ENCODE measurements at places on chromosomes 11 and 22.
A peak's percentile ranks its signal among the peaks of the same experiment; 100 is the strongest.

- no peak for DNase-seq
- no peaks in the 10 kb centered on the region for H3K36me3 ChIP-seq
- peaks cover 16% of the 10 kb centered on the region for H3K27me3 ChIP-seq
- no peak overlapping the region for H3K27ac ChIP-seq
- H3K4me1 ChIP-seq: no peaks in the 10 kb centered on the region
Observed at GRCh38 chr22:42357634-42358296, 74.4 kb downstream of the NFAM1 start.

DNA sequence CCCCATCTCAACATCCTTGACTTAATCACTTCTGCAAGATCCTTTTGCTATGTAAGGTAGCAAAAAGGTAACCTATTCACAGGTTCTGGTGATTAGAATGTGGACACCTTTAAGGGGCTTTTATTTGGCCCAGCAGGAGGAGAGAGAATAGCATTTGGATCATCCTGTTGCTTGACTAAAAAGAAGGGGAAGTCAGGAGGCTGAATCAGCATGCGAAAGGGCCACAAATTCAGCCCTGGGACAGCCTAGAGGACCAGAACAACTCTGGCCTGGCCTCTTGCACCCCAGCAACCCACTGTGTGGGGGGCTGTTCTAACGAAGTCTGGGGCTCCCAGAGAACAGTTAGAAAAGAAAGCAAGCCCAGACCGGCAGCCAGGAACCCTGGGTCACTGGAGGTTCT, 3.2 kb upstream of the HMOX1 start:
- H3K36me3 ChIP-seq: no peaks in the 10 kb centered on the region
- peak overlapping the region; percentile 84 for H3K27ac ChIP-seq
- H3K4me1 ChIP-seq: peaks cover 27% of the 10 kb centered on the region
- peak overlapping the region; percentile 47 for H3K4me3 ChIP-seq
- H3K27me3 ChIP-seq: no peaks in the 10 kb centered on the region

- H3K4me1 ChIP-seq: peaks cover 21% of the 10 kb centered on the region
- H3K27me3 ChIP-seq: peaks cover 15% of the 10 kb centered on the region
Observed at GRCh38 chr22:32648486-32648885, 153.0 kb upstream of the TIMP3 start.

DNA sequence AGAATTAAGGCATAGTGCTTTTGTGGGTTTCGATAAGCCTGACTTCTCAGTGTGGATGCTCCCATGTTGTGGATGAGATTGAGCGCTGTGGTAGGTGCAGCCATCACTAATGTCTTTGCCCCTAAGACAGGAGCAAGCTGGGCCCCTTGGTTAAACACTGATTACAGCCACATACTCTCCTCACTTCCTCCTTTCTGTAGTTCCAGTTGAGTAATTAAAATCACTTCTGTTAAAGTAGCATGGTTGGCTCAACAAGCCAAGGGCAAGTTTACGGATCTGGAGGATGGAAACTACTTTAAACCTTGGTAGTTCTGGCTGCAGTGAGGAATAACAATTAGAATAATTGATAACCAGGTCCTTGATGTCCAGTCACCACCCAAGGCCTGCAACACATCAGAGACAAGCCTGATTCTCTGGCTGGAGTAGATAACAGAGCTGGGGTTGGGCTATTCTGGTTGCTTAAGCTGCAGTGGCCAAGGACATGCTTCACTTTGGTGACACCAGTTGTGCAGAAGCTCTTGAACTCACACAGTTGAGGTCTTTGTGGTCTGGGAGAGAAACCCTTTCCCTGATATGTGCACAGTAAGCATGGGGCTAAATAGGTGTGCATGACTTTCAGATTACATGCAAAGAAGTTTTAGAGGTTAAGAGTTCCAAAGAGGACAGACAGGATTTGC, 81.3 kb downstream of the KIRREL3 start:
- no peaks in the 10 kb centered on the region for H3K27me3 ChIP-seq
- no peak overlapping the region for H3K27ac ChIP-seq
- H3K36me3 ChIP-seq: no peaks in the 10 kb centered on the region
- H3K4me3 ChIP-seq: no peak overlapping the region

- no peak for DNase-seq
- no peak overlapping the region for H3K4me3 ChIP-seq
- no peaks in the 10 kb centered on the region for H3K36me3 ChIP-seq
- H3K27me3 ChIP-seq: no peaks in the 10 kb centered on the region
- H3K27ac ChIP-seq: no peak overlapping the region
- no peaks in the 10 kb centered on the region for H3K4me1 ChIP-seq
Observed at GRCh38 chr11:100817620-100818019, 130.5 kb downstream of the ARHGAP42 start.

DNA sequence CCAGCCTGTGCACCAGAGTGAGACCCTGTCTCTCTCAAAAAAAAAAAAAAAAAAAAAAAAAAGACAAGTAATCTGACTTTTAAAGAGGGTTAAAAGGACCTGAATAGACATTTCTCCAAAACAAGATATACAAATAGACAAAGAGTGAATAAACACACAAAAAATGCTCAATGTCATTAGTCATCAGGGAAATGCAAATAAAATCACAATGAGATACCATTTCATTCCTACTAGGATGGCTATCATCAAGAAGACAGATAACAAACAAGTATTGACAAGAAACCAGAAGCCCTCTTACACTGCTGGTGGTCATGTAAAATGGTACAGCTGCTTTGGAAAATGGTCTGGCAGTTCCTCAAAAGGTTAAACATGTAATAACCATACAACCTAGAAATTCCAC, 4.1 kb downstream of the RIC3 start:
- H3K4me3 ChIP-seq: no peak overlapping the region
- no peak for DNase-seq
- peaks cover 16% of the 10 kb centered on the region for H3K36me3 ChIP-seq
- H3K27ac ChIP-seq: no peak overlapping the region
- H3K4me1 ChIP-seq: peaks cover 13% of the 10 kb centered on the region

DNA sequence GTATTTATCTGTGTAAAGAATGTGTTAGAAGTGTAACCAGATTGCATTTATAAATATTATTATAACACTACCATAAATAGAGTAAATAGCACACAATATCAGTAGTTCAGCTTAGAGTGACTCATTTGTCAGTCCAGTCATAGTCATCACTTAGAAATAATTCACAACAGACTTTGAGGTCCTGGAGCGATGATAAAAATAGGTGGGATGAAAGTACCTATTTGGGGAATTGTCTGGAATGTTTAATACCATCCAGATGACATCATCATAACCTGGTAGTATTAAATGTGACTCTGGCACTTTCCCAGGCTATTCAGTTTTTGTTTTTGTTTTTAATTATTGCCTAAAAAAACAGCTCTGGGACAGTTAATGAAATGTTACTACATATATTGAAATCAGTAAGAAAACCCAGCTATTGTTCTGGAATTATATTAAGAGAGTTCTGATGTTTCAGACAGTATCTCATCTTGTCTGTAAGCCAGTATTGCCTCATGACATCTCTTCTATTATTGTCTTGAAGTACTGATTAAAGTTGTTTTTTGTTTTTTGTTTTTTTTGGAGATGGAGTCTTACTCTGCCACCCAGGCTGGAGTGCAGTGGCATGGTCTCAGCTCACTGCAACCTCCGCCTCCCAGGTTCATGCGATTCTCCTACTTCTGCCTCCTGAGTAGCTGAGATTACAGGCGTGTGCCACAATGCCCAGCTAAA, 74.8 kb downstream of the SIK2 start:
- H3K4me3 ChIP-seq: no peak overlapping the region
- no peaks in the 10 kb centered on the region for H3K27me3 ChIP-seq
- H3K4me1 ChIP-seq: no peaks in the 10 kb centered on the region
- no peaks in the 10 kb centered on the region for H3K36me3 ChIP-seq

- peak; percentile 51 for DNase-seq
- peaks cover 5% of the 10 kb centered on the region for H3K4me1 ChIP-seq
- no peaks in the 10 kb centered on the region for H3K36me3 ChIP-seq
- no peaks in the 10 kb centered on the region for H3K27me3 ChIP-seq
Observed at GRCh38 chr11:77204754-77205466, 76.9 kb downstream of the MYO7A start.

DNA sequence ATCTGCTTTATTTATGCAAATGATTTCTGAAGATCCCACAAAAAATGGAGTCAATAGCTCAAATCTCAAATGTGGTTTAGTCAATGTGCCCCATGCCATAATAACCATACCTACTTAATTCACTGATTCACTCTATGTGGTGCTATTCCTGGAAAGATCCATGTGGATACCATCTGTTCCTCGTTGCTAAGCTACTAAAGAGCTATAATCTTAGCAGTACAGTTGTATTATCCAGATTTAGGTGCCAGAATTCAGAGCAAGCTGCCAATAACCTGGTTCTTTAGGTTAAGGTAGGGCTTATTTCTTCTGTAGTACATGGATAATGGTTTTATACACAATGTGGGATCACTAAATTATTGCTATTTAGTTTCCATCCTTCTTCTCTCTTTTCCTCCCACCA, 974.7 kb upstream of the CCDC90B start:
- H3K36me3 ChIP-seq: no peaks in the 10 kb centered on the region
- H3K27ac ChIP-seq: no peak overlapping the region
- no peaks in the 10 kb centered on the region for H3K4me1 ChIP-seq
- DNase-seq: no peak

- H3K4me1 ChIP-seq: no peaks in the 10 kb centered on the region
- no peak overlapping the region for H3K27ac ChIP-seq
- H3K36me3 ChIP-seq: no peaks in the 10 kb centered on the region
- H3K27me3 ChIP-seq: peaks cover 28% of the 10 kb centered on the region
Observed at GRCh38 chr11:113928311-113928710, 23.7 kb downstream of the HTR3B start.

- DNase-seq: no peak
- H3K27me3 ChIP-seq: peaks cover 14% of the 10 kb centered on the region
- no peaks in the 10 kb centered on the region for H3K36me3 ChIP-seq
- no peak overlapping the region for H3K4me3 ChIP-seq
Observed at GRCh38 chr22:49685686-49686085, 142.0 kb downstream of the BRD1 start.

DNA sequence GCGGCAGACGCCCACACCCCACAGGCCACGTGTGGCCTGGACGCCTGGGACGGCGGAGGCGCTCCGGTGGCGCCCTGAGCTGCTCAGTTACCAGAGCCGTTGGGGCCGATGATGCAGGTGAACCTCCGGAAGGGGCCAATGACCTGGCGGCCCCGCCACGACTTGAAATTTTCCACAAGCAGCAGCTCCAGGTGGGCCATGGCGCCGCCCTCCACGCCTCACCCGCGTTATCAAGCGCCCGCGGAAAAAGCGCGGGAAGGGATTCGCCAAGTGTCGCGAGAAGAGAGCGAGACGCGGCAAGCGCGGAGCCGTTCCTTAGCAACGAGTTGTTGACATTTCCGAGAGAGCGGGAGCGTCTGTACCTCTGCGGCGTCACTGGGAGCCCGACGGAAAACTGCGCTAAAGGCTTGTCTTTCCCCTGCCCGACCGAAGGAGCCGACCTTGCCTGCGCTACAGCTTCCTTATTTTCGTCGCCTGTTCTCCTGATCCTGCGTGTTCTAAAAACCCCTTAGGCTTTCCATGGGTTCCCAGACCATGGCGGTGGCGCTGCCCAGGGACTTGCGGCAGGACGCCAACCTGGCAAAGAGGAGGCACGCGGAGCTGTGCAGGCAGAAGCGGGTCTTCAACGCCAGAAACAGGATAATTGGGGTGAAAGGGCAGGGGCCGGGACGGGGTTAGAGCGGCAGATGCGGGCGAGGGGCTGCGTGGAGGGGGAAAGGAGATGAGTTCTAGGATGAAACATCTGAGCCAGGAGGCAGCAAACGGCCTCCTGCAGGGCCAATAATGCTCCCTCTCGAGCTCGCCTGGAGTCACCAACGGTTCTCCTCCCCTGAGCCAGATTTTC, at the start of the genes RIBC2 and SMC1B:
TSS of gene RIBC2 (plus strand) at position 326 of the 844 bp plus-strand sequence. CDS start at position 520, 194 bp downstream.
TSS of gene SMC1B (minus strand) at position 232 of the 844 bp plus-strand sequence. CDS start at position 200, 32 bp downstream.
- peak within 1 kb of the TSS; percentile 70 for H3K4me3 ChIP-seq
- no peaks in the 10 kb centered on the region for H3K27me3 ChIP-seq
- H3K27ac ChIP-seq: no peak within 1 kb of the TSS

DNA sequence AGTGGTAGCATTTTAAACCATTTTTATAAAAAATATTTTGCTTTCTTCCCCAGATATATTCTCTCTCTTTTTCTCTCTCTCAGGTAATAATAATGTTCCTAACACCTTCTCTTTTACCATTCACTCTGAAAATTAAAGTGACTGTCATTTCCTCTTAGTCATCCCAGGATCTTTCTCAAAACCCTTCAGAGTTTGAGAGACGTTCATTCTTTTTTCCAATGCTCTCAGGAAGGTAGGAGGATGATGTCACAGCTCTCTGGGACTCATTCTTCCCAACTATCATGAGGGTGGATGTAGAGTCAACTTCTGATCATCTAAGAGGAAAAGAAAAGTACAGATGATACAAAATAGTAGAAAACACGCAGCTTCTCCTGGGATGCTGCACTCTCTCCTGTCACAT, 60.2 kb upstream of the CRTAM start:
- peaks cover 6% of the 10 kb centered on the region for H3K4me1 ChIP-seq
- no peak overlapping the region for H3K27ac ChIP-seq
- H3K4me3 ChIP-seq: no peak overlapping the region
- H3K36me3 ChIP-seq: no peaks in the 10 kb centered on the region
- H3K27me3 ChIP-seq: no peaks in the 10 kb centered on the region
